ENCODE measurements at places on chromosomes 11 and 22.

- DNase-seq: peak; percentile 56
Observed at GRCh38 chr11:126061707-126062678, 673 bp downstream of the CDON start.

DNA sequence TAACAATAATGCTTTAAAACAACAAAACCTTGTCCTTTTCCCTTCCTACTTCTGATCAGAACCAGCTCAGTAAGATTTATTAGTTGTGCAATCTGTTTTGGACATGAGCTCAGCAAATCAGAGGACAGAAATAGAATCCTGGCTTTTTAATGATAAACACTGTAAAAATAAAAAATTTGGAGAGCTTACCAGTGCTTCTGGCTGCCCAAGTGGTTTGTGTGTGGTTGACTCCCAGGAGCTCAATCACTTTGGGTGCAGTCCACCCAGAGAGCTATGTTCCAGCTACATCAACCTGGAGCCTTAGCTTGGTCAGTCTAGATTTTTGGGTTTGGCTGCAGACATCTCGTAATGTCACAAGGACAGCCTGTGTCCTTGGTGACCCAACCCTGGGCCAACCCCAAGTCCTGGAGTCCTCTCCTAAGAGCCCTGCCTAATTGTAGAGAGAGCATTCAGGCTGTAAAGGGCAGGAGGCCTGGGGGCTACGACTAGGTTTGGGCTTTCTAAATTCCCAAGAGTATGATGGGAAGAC is 28.5 kb downstream of the CD44 start:
- no peak for DNase-seq

DNA sequence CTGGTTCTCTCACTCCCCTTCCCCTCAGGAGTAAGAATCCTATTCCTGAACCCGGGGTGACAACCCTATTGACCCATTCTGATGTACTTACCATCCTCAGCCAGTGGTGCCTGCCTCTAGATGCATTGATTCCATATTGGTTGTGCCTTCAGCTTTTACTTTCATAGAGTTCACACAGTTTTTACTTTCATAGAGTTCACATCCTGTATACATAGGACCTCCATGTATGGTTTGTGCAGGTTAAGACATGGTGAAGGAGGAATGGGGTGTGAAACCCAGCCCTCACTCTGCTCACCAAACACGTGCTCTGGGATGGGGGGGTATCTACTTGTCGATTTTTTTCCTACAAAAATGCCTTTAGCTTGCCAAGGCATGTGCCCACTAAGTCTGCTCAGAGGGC is 105.6 kb upstream of the TBCEL start:
- no peak for DNase-seq

GRCh38 chr11:62068730-62069129 is 55.1 kb upstream of the INCENP start:
- no peak for DNase-seq

GRCh38 chr22:19238900-19239299 is 52.6 kb downstream of the CLTCL1 start:
- DNase-seq: no peak

DNA sequence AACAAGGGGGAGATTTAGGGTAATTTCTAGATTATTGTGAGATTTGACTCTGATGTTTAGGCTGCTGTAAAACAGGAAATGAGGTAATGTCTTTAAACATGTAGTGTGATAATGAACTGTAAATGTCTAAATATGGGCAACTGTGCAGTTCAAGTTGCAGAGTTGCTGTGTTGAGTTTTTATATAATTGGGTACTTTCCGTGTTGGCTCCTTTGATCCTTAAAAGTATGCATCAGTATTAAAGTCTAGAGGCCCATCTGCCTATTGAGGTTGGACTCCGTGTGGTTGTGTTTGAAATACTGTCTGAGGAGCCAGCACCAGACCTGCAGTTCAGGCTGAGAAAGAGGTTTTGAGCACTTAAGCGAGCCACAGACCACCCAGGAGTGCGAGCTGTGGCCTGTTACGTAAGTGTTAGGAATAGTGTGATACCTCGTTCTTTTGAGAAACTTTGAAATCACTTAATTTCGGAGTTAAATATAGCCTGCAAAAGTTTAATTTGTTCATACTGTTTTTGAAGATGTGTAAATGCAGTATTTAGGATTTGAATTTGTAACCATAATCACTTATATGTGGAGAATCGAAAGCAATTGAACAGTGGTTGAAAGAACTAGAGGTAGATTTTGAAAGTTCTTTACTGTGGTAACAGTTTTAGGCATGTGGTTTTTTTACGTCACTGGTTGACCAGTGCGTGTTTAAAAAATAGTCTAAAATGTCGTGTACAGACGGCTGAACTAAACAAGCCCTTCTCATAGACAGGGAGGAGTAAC is 9.0 kb downstream of the FAM118A start:
- peak; percentile 63 for DNase-seq

DNA sequence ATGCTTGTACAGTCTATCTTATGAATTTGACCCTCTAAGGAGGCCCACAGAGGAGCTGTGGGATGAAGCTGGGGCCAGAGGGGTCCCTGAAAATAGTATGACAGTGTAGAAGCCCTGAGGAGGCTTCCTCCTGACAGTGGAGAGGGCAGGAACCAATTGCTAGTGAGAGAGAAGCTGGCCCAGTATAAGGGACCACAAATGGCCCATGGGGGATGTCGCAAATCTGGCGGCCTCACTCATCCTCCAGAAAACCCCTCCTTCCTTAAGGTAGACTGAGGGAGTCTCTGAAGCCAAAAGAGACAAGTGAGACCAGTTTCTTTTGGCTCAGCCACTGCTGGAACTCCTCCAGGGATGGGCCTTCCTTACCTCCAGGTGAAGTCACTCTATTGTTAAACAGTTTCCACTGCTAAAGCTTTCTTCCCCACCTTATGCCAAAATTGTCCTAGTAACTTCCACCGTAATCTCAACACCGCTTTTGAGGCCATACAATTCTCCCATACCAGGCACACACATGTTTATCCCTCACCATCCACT is 17.8 kb upstream of the CASTOR1 start:
- DNase-seq: no peak

GRCh38 chr22:46117206-46118199 is 32.8 kb upstream of the PPARA start:
- no peak for DNase-seq

DNA sequence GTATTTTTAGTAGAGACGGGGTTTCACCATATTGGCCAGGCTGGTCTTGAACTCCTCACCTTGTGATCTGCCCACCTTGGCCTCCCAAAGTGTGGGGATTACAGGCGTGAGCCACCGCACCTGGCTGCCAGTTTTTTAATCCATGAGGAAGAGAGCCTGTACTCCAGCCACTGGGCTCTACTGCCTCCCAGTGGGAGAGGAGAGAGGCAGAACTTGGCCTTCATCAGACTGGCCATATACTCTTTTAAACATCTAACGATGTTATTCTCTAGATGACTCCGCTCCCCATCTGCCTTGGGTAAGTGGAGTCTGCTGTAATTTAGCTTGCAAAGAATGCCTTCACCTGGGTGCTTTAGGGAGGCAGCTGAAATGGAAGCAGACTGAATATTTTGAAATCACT is 34.6 kb downstream of the SLC6A5 start:
- DNase-seq: no peak

- DNase-seq: no peak
Observed at GRCh38 chr22:49514641-49515040, 313.0 kb downstream of the BRD1 start.

GRCh38 chr22:39229688-39230260 is 15.0 kb downstream of the PDGFB start:
- DNase-seq: no peak

GRCh38 chr11:32894149-32894827 is 1.7 kb downstream of the QSER1 start:
- DNase-seq: no peak

- no peak for DNase-seq
Observed at GRCh38 chr11:82303671-82304070, 430.0 kb downstream of the FAM181B start.

GRCh38 chr11:6402561-6402981 is 12.3 kb downstream of the SMPD1 start:
- DNase-seq: no peak

DNA sequence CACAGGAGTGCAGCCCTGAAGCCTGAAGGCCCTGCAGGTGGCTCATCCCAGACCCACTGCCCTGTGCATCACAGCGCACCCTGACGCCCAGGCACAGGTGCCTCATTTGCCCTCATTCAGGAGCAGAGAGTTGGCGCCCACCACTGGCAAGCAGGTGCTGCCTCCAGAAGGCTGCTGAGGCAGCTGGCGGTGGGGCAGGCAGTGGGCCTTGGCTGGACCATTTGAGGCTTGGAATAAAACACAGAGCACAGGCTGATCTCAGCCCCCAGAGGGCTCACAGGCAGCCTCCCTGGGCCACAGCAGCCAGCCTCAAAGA is 1151.9 kb downstream of the BRD1 start:
- no peak for DNase-seq

- DNase-seq: peak; percentile 54
Observed at GRCh38 chr11:31106968-31107576, 262.5 kb downstream of the DCDC1 start.

- DNase-seq: no peak
Observed at GRCh38 chr11:10005955-10006525, 288.0 kb downstream of the SBF2 start.

- no peak for DNase-seq
Observed at GRCh38 chr11:127791844-127792243, 791.3 kb upstream of the KIRREL3 start.

- peak; percentile 87 for DNase-seq
Observed at GRCh38 chr11:64854534-64855502, 10.4 kb upstream of the CDC42BPG start.

DNA sequence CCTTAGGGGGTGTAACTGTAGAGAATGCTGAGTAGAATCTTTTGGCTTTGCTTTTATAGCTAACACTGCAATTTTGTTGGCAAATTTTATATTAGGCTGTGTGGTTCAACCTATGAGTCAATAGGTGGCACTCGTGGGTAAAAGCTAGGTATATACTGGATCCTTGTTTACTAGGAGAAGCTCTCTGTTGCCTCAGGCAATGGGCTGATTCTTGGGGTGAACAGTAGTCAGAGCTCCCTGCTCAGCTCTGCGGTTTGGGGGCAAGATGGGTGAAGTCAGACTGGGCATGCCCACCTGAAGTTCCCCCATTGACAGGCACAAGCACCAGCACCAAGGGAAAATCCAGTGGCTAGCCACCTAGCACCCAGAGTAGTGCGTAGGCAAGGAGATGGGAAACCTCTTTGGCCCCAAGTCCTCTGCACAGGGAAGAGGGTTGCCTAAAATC is 238.7 kb downstream of the FAM181B start:
- DNase-seq: no peak

DNA sequence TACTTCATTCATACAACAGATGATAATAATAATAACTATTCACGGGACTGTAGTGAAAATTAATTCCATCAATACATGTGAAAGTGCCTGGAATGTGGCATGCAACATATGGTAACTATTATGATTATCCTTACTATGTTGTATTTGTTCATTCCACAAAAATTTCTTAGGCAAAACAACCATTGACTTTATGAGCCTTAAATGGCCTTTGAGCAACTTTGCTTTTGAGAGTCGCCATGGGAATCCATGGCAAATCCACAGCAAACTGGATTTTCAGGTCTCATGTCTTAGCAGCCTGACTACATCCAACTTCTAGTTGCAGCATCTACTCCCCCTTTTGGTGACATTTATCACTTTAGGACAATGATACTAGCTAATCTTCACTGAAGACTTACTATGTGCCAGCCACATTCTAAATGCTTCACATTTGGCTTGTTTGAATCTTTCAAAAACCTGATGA is 56.8 kb downstream of the SLC1A2 start:
- no peak for DNase-seq

GRCh38 chr11:29578806-29579205 is 438.0 kb downstream of the KCNA4 start:
- DNase-seq: no peak

DNA sequence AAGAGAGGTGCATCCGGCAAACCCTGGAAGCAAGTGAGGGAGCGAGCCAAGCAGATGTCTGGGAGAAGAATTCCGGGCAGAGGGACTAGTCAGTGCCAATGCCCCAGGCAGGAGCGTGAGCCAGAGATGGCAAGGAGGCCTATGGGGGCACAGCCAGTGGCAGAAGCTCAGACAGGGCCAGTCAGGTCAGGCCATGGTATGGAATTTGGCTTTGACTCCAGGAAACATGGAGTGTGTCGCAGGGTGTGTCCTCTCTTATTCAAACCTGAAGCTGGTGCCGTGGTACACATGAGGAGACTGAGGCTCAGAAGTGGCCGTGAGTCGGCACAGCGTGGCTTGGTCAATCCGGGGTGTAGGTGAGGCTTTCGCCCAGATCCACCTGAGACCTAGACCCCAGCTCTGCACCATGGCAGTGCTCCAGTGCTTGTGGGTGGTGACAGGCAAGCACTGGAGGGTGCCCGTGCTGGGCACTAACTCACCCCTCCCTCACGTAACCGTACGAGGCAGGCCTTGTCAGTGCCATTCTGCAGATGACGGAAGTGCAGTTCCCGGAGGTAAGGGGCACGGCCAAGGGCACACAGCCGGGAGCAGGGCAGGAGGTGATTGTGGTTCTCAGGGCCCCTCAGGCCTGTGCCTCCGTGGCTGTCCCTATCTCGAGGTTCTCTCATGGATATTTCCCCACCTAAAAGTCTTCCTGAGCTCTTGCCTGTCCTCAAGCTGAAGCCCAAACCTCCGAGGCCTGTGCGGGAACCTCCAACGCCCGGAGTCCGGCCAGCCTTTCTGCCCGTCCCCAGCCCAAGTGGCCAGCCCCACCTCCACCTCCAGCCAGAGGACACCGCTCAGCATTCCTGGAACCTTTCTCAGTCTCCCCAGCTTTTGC is 10.6 kb upstream of the SPI1 start:
- DNase-seq: no peak

GRCh38 chr11:45530111-45530510 is 135.3 kb downstream of the CHST1 start:
- no peak for DNase-seq

DNA sequence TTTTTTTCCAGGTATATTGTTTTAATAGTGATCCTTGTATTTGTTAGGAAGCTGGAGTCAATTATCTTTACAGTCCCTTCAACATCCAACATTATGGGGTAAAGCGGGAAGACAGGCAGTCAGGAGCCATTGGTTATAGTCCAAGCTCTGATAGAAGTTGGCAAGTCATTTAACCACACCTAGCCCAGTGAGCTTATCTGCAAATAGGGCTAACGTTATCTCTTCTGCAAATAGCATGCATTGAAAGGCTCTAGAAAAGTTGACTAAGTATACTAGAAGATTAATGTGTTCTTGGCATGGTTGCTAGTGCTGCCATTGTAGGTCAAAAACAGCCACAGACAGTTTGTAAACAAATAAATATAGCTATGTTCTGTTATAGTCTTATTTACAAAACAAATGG is 520.7 kb downstream of the OPCML start:
- no peak for DNase-seq

GRCh38 chr11:64027651-64028397 is 7.9 kb upstream of the FLRT1 start:
- no peak for DNase-seq

GRCh38 chr22:28068826-28069225 is 149.8 kb upstream of the PITPNB start:
- DNase-seq: no peak

DNA sequence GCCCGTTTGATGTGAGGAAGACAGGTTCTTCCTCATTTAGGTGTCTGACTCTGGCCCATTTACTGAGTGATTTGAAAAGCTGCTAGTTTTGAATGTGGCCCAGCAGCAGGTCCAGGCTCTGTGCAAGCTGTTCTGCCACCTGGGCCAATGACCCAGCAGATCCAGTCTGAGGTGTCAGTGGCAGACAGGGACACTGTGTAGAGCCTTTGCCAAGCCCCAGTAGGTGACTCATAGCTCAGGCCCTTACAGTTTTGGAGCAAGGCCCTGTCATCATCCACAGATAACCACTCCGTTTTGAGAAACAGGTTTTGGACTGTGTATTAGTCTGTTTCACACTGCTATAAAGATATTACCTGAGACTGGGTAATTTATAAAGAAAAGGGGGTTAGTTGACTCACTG is 23.9 kb downstream of the TSPAN32 start:
- DNase-seq: no peak
